ENCODE measurements at places on chromosomes 3 and 15.
A peak's percentile ranks its signal among the peaks of the same experiment; 100 is the strongest.

- no peak for DNase-seq
These were observed 100.5 kb downstream of the PDCD6IP start for GRCh38 chr3:33898901-33899300.

- no peak for DNase-seq
These were observed at the start of gene C2CD4B for GRCh38 chr15:62165104-62165792. C2CD4B (minus strand) TSS chr15:62165285; CDS start chr15:62164984, 301 bp downstream.

- DNase-seq, result no peak
These were observed 29.8 kb upstream of the TRIM59 start for GRCh38 chr3:160479376-160479775.

DNA sequence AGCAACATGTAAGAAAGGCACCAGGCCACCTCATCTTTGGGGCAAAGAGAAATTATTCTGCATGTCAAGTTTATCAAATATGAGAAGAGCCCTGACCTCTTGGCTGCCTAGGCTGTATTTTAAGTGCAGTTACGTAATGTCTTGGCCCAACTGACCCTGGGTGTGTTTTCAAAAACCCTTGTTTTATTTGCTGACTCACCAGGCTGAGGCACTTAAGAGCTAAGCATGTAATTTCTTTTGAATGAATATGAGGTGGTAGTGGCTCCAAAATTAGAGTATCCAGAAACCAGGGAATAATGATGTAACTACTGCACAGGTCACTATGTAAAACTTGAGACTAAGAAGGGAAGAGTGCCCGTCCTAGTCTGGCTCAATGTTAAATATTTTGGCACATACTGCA, 24.3 kb downstream of the PGPEP1L start:
- no peak for DNase-seq

- DNase-seq, result no peak
These were observed 111.8 kb upstream of the TMC3 start for GRCh38 chr15:81485806-81486205.

DNA sequence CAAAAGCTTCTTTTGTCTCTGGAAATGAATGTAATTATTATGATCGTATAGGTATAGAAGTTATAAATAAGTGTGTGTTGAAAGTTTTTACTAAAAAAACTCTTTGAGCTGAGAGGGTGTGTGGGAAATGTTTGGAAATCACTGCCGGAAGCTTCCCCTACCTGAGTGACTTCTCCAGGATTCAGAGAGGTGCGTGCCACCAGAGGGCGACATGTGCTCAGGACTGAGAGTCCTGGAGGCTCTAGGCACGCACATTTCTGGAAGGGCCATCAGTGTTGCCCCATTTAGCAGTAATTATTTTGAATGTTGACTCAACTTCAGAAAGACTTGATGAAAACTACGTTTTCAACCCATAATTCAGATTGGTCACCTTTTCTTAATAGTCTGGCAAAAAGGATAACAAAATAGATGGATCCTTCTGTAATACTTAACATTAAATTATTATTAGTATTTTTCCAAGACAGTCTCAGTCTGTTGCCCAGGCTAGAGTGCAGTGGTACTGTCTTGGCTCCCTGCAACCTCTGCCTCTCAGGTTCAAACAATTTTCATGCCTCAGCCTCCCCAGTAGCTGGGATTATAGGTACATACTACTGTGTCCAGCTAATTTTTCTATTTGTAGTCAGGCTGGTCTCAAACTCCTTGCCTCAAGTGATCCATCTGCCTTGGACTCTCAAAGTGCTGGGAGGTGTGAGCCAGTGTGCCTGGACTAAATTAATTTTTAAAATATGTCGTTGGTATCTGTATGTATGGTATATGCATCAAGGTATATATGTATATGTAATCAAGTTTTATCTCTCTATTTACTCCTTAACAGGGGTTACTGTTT, 34.5 kb downstream of the GPR171 start:
- peak; percentile 73 for DNase-seq

DNA sequence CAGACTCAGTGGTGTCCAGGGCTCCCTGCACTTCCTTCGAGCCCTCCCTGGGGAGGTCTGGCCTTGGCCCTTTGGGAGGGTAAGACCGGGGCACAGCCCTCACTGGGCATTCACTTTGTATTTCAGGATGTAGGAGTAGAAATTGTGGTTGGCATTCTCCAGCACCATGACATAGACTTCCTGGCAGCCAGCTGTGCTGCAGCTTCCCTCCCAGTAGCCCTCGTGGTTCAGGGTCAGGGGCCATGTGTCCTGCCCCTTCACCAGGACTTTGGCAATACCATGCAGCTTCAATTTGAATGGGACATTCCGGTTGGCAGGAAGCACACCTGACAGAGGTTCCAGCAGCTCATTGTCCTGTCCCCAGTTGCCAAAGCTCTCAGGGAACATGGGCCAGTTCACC, 47.3 kb downstream of the KY start:
- DNase-seq, result no peak
